ENCODE measurements at places on chromosomes 12 and 14. TPM values are rescaled to one million over a fixed set of nuclear protein-coding genes. Genes with fewer than 3 reads are reported as not detected.

DNA sequence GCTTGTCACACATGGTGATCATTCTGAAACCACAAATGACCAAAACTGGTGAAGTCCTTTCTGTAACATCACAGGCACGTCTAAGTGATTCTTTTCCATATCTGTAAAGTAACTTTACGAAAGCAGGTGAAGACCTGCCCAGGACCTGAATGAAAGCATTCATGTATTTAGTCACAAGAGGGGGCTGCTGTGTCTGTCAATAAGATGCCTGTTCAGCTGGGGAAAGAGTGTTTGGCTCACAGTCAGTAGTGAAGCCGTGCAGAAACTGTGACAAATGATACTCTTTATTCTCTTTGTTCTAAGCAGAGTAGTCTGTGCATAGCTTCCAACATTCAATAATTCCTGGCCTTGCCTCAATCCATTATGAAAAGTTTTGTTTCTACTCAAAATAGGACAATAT lies 373.5 kb upstream of the OR4E1 start:
- no peak for DNase-seq

GRCh38 chr12:52495389-52495788 lies 2.3 kb upstream of the KRT6A start:
- no peak for DNase-seq

DNA sequence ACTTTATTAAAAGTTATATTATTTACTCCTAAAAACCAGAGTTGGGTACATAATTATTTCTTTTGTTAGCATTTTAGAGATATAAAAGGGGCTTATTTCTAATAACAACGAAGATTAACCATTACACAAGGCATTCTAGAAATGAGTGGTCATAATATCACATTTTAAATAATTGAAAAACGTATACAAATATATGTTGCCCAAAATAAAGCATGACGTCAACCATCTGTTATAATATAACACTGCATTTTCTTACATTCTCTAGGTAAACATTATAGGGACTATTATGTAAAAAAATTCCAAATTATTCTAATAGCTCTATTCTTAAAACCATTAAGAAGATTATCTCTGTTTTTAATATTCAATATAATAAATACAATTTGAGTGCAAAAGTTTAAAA lies 455.1 kb upstream of the GARIN6 start:
- no peak for DNase-seq

- DNase-seq, result no peak
These were observed 96.1 kb downstream of the APAF1 start for GRCh38 chr12:98741196-98741555.

- DNase-seq, result no peak
These were observed 7.1 kb upstream of the IFNG-AS1 start for GRCh38 chr12:67982164-67982563.

GRCh38 chr12:54661048-54661447 lies 12.9 kb upstream of the DCD start:
- DNase-seq, result no peak

- DNase-seq, result no peak
These were observed 3.5 kb upstream of the BDKRB2 start for GRCh38 chr14:96201157-96201556.

- DNase-seq, result no peak
These were observed 225.1 kb upstream of the CRY1 start for GRCh38 chr12:107318556-107318805.

DNA sequence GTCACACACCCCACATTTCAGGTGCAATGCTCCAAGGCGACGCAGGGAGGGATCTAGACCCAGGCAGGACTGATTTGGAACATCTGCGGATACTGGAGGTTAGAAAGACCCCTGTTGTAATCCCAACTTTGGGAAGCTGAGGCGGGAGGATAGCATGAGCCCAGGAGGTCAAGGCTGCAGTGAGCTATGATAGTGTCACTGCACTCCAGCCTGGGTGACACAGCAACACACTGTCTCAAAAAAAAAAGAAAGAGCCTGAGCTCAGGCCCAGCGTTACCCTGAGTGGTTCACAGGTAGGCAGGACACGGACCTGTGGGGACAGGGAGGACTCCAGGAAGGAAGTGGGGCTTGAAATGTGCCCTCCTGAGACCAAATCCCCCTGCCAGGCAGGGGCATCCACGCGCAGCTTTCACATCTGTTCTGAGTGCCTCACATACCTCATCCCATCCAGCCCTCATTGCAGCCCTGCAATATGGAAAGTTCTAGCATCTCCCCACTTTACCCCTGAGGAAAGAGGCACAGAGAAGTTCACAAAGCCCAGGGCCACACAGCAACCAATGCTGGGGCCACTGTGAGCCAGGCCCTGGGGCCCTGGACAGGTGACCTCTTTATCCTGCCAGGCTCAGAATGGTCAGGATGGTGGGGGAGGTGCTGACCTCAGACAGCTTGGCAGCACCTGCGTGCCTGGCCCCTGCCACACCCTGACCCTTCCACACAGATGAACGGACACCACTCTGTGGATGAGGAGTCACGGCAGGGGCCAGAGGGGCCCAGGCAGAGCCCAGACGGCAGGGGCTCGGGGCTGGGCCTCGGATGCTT lies 34.1 kb downstream of the CCDC85C start:
- no peak for DNase-seq

DNA sequence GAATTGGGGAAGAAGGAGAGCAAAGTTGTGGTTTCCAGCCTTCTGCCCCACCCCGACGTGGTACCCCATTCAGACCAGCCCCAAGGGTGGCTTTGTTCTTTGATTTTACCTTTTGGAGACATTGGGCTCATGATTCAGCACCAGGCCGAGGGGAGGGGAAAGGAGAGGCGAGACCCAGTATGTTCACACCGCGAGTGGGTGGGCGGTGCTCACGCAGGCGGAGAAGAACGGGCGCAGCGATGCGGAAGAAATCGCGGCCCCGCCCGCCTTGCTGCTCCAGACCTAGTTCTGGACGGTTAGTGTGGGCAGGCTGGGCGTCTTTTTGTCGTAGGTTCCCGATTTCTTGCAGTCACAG lies 963 bp downstream of the ATL1 start:
- DNase-seq, result peak; percentile 76

KCNC2 gene
- total RNA-seq, result not detected

HOXC9 gene
- not detected for total RNA-seq

ESRRB gene
- not detected for total RNA-seq

CLEC14A gene
- total RNA-seq, result 22.2 TPM

USP44 gene
- 2.5 TPM for total RNA-seq

TAS2R42 gene
- not detected for total RNA-seq

EPYC gene
- total RNA-seq, result not detected

PFKM gene
- total RNA-seq, result 50.1 TPM
